Type B pancreatic cell (in vitro differentiated cells): ENCODE measurements at places on chromosomes 12 and 14. TPM values are rescaled to one million over a fixed set of nuclear protein-coding genes. Genes with fewer than 3 reads are reported as not detected.

GRCh38 chr12:76669981-76670380, 93.9 kb upstream of the ZDHHC17 start:
- DNase-seq, result no peak

APEX1 gene
- 228 and 319 TPM in 2 replicates for total RNA-seq

DNA sequence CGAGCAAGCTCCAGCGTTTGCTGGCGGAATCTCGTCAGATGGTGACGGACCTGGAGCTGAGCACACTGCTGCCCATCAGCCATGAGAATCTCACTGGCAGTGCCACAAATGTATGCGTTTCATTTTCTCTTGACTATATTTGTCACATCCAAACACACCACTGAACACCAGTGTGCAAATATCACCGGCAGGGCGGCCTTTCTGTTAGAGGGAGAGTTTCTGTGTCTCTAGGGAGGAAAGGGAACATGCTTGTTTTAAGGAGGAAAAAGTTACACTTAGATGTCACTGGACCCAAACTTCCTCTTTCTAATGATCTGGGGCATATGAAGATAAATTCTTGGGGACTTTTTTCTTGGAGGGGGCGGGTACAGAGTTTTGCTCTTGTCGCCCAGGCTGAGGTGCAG, 21.9 kb upstream of the HIP1R start:
- DNase-seq, result no peak

DNA sequence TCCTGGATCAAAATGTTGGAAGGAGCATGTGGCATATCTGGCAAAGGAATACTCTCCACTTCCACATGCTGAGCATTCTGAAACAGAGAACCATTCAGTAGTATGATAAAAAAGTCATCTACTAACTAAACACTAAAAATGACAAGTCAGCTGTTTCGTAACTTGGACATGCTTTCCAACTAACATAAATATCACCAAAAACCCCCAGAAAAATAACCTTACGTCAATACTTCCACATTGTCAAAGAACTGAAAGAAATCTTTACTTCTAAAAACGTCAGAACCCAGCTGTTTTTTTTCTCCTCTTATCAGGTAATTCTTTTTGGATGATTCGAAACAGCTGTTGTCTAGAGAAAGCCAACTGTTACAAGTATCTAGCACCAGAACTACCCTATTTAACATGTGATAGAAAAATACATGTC, 8.2 kb downstream of the WBP11 start:
- no peak for DNase-seq

DNA sequence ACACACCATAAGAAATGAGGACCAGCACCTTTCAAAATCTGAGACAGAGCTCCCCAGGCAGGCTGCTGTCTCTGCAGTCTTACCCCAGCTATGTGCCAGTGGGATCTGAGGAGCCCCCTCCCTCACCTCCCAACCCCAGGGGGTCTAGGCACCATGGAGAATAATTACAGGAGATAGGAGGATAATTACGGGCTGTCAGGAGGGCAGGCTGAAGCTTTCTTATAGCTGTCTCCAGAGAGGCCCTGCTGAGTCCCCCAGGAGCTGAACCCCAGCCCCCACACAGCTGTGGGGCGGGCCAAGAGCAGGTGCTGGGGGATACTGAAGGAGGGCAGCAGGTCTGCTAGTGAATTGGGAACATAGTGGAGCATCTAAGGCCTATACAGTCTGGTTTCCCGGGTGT, 6.8 kb downstream of the CPNE6 start:
- no peak for DNase-seq

DNA sequence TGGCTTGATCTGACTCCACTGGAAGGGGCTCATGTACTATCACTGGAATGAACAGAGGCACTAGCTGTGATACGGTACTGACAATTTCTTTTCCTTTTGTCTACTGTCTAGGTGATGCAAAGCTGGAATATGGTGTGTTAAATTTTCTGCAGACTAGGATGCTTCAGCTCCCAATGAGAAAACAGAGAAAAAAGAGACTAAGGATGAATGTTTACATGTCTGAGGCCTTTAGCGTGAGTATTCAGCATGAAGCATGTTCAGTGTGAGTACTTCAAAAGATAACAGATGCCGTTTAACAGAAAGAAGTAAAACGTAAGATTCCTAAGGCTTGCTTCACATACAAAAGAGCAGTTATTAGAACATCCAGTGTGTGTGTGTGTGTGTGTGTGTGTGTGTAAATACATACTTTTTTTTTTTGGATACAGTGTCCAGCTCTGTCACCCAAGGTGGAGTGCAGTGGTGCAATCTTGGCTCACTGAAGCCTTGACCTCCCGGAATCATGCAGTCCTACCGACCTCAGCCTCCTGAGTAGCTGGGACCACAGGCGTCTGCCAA, 92.3 kb upstream of the FERMT2 start:
- DNase-seq, result no peak

GRCh38 chr14:49688701-49689030, 652 bp upstream of the POLE2 start:
- DNase-seq, result no peak

GRCh38 chr14:36363704-36364103, 43.3 kb upstream of the MBIP start:
- DNase-seq, result no peak

DNA sequence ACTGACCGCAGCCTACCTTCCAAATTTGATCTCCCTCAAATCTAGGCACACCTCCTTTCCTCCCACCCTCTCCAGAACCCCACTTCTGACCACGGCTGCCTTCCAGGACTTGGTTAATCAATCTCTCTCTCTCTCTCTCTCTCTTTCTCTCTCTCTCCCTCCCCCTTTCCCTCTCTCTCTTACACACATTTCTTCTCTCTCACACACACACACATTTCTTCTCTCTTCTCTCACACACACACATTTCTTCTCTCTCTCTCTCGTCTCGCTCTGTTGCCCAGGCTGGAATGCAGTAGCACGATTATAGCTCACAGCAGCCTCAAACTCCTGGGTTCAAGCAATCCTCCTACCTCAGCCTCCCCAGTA, 521 bp upstream of the GMFB start:
- DNase-seq, result no peak

APOF gene
- not detected in 2 replicates for total RNA-seq

DNA sequence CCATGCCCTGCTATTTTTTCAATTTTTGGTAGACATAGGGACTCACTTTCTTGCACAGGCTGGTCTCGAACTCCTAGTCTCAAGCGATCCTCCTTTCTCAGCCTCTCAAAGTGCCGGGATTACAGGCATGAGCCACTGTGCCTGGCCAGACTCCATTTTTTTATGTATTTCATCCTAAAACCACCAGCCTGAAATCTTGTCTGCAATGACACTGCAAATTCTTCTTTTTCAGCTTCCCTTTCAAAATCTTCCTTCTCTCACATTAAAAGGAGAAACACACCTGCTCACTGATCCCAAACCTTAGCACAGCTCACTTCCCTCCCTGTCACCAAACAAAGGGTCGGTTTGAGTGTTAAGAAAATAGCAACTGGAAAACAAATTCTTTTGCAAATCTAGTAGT, 62.6 kb downstream of the PPP2R5E start:
- no peak for DNase-seq

DNA sequence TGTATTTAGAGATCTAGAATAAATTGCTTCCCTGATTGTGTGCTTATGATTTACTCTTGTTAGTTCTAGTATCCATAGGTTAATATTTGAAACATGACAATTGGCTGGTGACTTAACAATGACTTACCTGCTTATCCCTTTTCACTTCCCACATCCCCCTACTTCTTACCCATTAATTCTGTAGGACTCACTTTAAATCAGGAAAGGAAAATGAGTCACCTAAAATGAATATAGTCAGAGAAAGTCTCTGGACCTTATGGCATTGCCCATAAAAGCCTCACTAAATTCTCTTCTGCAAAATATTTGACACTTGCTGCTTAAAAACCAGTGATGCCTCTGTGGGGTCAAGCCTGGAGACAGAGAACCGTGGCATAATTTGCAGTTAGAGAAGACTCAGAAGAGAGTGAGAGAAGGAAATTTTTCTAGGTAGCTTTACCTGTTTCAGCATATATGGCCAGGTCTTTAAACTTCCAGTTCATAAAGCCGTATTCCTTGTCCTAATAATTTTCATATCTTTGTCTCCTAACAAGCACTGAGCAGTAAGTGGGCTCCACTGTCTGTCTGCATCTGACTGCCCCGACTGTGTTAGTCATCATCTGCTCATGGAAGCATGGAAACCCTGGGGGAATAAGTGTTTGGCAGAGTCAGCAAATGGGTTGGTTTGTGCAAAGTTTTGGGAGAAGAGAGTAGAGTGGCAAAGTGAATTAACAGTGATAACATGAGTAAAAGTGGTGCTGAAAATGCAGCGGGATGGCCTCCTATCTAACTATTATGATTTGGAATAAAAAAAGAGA, 294.4 kb downstream of the AKAP6 start:
- no peak for DNase-seq

- no peak for DNase-seq
These were observed 9.0 kb downstream of the TSPAN9 start for GRCh38 chr12:3086211-3086610.

SLCO1B3 gene
- total RNA-seq, result not detected in 2 replicates

CPM gene
- total RNA-seq, result 56.2 and 58.1 TPM in 2 replicates

SLC11A2 gene
- total RNA-seq, result 56.3 and 62.9 TPM in 2 replicates

DNA sequence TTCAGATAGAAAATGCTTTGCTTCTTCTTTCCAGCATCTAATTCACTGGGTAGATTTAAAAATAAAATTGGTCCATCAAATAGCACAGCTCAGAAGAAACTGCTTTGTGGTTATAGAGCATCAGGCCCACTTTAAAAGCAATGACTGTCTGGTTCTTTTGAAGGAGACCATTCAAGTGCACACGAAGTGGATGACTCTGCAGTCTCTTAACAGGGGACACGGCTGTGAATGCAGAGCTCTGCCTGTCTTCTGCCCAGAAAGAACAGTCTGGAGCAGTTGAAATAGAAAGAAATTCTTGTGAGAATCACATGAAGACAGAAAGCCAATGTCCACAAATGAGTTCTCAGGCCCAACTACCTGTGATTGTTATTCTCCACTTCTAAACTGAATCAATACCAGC, 138.7 kb upstream of the PLEKHA5 start:
- no peak for DNase-seq

GRCh38 chr12:68746572-68747180, 700 bp downstream of the SLC35E3 start:
- DNase-seq, result no peak

DNA sequence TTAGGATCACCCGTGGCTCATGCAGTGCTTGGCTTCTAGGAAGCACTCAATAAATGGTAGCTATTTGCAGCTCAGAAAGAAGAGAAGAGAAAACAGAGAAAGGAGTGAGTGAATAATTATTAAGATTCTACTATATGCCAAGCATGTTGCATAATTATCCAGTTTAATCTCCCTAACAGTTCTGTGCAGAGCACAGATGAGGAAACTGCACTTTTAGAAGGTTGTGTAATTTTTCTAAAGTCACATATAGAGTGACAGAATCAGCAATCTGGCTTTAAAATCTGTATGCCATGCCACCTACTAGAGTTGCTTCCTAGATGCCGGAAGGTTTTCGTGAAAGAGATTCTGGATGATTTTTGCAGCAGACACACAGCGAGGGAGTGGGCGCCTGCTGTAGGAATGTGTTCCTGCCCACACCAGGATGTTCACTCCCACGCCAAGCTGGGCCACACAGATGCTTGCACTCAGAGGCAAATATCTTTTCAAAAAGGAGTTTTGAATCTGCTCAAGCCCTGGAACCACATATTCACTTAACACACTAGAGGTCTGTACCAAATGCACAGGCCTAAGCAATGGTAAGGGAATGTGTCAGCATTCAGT, 50.2 kb upstream of the SMCO2 start:
- no peak for DNase-seq

DNA sequence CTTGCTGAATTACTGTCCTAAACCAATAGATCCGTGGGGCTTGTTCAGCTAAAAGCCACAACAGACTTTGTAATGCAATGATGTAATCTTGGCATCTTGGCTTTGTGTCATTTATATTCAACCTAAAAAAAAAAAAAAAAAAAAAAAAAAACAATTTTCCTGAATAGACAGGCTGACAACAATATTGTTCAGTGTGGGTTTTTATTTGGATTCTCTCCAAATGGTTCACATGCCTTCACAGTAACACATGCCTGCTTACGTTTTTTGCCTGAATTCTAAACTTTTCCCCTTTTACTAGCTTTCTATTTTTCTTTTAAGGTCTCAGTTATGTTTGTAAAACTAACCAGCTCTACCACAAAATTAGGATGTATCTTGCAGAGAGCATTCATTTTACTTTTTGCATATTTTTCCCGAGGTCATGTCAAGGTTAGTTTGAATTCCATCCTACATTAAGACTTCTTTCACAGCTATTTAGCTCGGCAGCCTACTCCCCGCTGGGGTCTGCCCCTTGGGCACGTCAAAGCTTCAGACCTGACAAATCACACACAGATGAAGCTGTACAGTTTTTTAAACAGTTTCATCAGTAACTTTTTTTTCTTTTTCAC, 213.7 kb upstream of the NPAS3 start:
- DNase-seq, result no peak

DNA sequence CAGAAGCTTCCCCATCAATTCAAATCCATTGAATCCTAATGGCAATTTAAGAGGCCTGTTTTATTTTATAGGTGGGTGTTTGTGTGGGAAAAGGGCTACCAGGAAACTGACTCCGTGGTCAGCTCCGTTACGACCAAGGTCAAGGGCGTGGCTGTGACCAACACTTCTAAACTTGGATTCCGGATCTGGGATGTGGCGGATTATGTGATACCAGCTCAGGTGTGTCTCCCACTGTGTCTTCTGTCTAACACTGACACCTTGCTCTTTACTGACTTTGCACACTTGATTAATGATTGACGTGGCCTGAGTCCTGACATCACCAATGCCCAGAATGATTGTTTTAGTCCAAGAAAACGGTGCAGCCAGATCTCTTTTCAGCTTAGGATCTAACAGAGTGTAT, 7.1 kb downstream of the P2RX4 start:
- DNase-seq, result no peak

GRCh38 chr14:89476354-89476896, 59.4 kb upstream of the FOXN3 start:
- no peak for DNase-seq

HOXC11 gene
- 0.12 TPM in 1 of 2 replicates, not detected in the other for total RNA-seq

DNA sequence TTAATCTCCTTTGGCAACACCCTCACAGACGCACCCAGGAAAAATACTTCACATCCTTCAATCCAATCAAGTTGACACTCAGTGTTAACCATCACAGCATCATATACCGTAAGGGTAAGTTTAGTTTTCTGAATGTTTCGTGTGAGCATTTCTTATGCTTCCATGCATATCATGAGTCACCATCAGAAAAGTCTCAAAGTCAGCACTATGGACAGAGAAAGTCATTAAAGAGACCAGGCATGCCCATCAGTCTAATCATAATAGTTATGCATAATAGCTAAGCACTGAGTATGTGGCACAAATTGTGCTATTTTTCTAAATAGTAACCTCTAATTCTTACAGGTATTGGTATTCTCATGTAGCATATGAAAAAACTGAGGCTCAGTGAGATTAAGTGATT, 158.8 kb upstream of the PRMT8 start:
- no peak for DNase-seq

DNA sequence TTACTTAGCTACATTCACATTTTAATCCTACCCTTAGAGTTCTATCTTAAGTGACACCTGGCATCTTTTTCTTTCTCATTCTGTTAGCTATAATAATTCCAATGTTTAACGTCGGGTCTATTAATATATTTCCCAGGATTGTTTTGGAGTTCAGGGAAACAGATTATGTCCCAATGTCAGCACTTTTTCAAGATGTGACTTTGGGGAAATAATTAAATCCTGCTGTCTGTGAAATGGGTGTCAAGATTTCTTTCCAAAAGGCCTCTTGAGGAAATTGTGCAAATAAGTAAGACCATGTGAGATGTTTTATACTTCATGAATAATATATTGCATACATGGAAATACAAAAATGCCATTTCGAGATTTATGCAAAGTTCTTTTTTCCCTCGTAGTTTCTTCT, 887.6 kb upstream of the SEL1L start:
- DNase-seq, result no peak
